ENCODE measurements at places on chromosomes 7 and 10. TPM values are rescaled to one million over a fixed set of nuclear protein-coding genes. Genes with fewer than 3 reads are reported as not detected.

DNA sequence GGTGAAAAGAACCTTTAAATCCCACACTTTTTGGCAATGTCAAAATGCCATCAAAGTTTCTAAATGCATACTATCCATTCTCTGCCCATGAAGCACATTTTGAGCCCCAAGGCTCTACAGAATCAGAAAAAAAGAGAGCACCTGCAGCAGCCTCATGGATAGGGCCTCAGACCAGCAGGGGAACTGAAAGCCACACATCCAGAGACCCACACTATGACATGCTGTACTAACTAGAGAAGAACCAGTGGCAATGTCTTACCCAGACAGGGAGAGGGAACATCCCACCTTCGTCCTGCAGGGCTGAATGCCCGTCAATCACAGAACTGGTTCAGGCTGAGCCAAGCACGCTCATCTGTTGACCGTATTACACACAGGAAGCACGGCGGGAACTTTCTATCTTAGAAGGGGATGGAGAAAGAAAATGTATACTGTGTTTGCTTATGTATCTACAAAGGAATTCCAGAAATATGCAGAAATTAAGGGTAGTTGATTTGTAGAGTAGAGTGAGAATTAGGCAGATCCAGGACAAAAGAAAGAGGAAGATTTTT is 237.2 kb downstream of the GLI3 start:
- peak overlapping the region; percentile 49 for H3K27ac ChIP-seq
- H3K36me3 ChIP-seq: no peaks in the 10 kb centered on the region
- H3K4me1 ChIP-seq: peaks cover 65% of the 10 kb centered on the region
- DNase-seq: no peak
- H3K27me3 ChIP-seq: no peaks in the 10 kb centered on the region
- no peak overlapping the region for H3K4me3 ChIP-seq

The SHTN1 gene
- total RNA-seq: 24.7 TPM

The AKR1C1 gene
- total RNA-seq: 1.7 TPM

DNA sequence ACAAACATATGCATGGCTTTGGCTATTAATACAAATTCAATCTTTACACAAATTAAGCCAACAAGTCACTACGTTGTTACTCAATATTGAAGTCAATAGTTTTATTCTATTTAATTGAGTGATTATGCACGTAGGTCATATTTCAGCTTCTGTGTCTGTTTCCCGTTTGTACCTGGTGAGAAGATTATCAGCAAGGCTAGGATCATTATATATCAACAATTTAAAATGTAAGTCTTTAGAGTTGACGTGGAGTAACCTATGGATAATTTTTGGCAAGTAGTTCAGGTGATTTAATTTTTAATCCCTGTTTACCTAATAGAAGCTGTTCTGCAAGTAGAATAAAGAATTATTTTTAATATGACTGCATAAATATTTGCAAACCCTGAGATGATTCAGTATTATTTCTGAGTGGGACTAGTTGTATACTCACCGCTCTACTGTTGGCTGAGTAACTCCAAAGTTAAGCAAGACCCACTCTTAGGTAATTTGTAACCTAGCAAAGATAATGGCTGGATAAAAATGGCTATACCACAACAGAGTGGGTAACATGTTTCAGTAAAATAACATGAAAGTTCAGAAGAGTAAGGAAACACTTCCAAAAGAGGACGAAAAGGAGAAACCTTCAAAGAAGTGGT is 161.0 kb downstream of the HGF start:
- H3K4me3 ChIP-seq: no peak overlapping the region
- no peaks in the 10 kb centered on the region for H3K27me3 ChIP-seq
- peaks cover 1% of the 10 kb centered on the region for H3K36me3 ChIP-seq
- no peak for DNase-seq

GRCh38 chr7:148684289-148684830 is 14.3 kb upstream of the CUL1 start:
- peaks cover 8% of the 10 kb centered on the region for H3K4me1 ChIP-seq
- no peak overlapping the region for H3K27ac ChIP-seq
- peaks cover 4% of the 10 kb centered on the region for H3K36me3 ChIP-seq
- H3K27me3 ChIP-seq: peaks cover 10% of the 10 kb centered on the region
- no peak overlapping the region for H3K4me3 ChIP-seq
- no peak for DNase-seq

GRCh38 chr7:106220307-106220706 is 64.5 kb downstream of the NAMPT start:
- DNase-seq: no peak
- H3K4me1 ChIP-seq: peaks cover 21% of the 10 kb centered on the region
- no peak overlapping the region for H3K4me3 ChIP-seq
- H3K36me3 ChIP-seq: no peaks in the 10 kb centered on the region

The FGFBP3 gene
- total RNA-seq: 5.3 TPM

GRCh38 chr7:25852211-25852938 is 299.6 kb upstream of the NFE2L3 start:
- peaks cover 64% of the 10 kb centered on the region for H3K4me1 ChIP-seq
- H3K4me3 ChIP-seq: no peak overlapping the region
- no peaks in the 10 kb centered on the region for H3K27me3 ChIP-seq
- H3K36me3 ChIP-seq: no peaks in the 10 kb centered on the region
- peak overlapping the region; percentile 98 for H3K27ac ChIP-seq

DNA sequence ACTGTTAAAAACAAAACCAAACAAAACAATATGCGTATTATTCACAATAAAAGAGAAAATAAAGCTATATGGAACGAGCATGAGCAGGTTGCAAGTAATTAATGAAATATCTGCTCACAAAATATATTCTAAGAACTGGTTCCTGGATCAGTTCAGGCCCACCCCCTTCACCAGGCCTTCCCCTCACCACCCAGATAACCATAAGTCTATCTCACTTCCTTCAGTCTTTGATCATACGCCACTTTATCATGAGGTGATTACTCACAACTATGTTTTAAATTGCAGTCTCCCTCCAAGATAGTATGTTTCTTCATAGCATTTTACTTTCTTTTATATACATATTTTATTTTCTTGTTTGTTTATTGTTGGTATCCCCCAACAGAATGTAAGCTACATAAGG is 263.1 kb upstream of the HGF start:
- no peak overlapping the region for H3K27ac ChIP-seq
- peaks cover 11% of the 10 kb centered on the region for H3K4me1 ChIP-seq
- peaks cover 2% of the 10 kb centered on the region for H3K36me3 ChIP-seq
- no peaks in the 10 kb centered on the region for H3K27me3 ChIP-seq

GRCh38 chr10:133528845-133529575 is 1.8 kb downstream of the CYP2E1 start:
- H3K27ac ChIP-seq: no peak overlapping the region
- no peak for DNase-seq
- H3K4me3 ChIP-seq: no peak overlapping the region
- no peaks in the 10 kb centered on the region for H3K4me1 ChIP-seq
- H3K27me3 ChIP-seq: no peaks in the 10 kb centered on the region

DNA sequence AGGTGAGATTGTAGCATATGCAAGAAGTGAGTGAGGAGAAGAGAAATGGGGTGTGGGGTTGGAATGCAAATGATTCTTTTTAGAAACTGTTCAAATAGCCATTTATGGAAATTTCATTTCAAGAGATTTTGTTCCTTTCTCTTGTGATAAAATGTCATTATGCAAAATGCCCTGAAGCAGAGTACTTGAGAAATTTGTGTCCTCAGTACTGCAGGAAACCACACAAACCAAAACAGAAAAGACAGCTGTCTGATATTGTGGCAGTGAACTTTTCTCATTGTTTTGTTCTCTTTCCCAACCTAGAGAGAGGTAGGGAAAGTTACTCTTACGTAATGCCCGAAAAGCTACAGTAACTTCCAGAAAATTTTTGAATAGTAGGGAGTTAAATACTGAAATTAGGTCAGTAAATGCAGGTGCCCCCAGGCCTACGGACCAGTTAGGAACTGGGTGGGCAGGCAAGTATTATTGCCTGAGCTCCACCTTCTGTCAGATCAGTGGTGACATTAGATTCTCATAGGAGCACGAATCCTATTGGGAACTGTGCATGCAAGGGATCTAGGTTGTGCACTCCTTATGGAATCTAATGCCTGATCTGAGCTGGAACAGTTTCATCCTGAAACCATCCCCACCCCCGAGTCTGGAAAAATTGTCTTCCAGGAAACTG is 34.0 kb downstream of the DLD start:
- no peaks in the 10 kb centered on the region for H3K27me3 ChIP-seq
- H3K4me1 ChIP-seq: peaks cover 53% of the 10 kb centered on the region
- DNase-seq: no peak
- H3K27ac ChIP-seq: peak overlapping the region; percentile 59
- H3K4me3 ChIP-seq: no peak overlapping the region

The PON3 gene
- not detected for total RNA-seq

The TFR2 gene
- 0.87 TPM for total RNA-seq

- H3K27ac ChIP-seq: no peak overlapping the region
- DNase-seq: no peak
- no peaks in the 10 kb centered on the region for H3K27me3 ChIP-seq
- H3K4me1 ChIP-seq: no peaks in the 10 kb centered on the region
- no peak overlapping the region for H3K4me3 ChIP-seq
Measured at GRCh38 chr7:5838761-5839500, 41.7 kb upstream of the OCM start.

DNA sequence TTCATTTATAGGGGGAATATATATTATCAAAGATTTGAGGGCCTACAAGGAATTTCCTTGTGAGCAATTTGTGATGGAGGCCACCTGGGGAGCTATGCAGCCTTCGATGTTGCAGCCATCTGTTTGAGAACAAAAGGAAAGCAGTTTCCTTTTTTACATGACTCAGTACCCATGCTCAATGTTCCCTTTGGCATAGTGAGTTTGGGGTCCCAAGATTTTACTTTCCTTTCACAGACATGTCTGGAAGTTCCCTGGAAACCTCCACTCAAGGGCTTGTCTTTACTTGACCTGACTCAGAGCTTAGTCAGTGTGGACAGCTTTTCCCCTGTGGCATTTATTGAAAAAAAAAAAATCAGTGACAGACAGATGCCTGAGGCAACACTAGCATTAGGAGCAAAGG is 73.5 kb upstream of the VIPR2 start:
- H3K4me3 ChIP-seq: no peak overlapping the region
- H3K27me3 ChIP-seq: peaks cover 2% of the 10 kb centered on the region
- H3K27ac ChIP-seq: no peak overlapping the region
- no peak for DNase-seq

The TEX36 gene
- total RNA-seq: not detected

GRCh38 chr7:65832281-65832680 is 40.6 kb upstream of the VKORC1L1 start:
- H3K4me3 ChIP-seq: no peak overlapping the region
- H3K27ac ChIP-seq: no peak overlapping the region
- H3K36me3 ChIP-seq: no peaks in the 10 kb centered on the region
- H3K27me3 ChIP-seq: no peaks in the 10 kb centered on the region
- no peak for DNase-seq

DNA sequence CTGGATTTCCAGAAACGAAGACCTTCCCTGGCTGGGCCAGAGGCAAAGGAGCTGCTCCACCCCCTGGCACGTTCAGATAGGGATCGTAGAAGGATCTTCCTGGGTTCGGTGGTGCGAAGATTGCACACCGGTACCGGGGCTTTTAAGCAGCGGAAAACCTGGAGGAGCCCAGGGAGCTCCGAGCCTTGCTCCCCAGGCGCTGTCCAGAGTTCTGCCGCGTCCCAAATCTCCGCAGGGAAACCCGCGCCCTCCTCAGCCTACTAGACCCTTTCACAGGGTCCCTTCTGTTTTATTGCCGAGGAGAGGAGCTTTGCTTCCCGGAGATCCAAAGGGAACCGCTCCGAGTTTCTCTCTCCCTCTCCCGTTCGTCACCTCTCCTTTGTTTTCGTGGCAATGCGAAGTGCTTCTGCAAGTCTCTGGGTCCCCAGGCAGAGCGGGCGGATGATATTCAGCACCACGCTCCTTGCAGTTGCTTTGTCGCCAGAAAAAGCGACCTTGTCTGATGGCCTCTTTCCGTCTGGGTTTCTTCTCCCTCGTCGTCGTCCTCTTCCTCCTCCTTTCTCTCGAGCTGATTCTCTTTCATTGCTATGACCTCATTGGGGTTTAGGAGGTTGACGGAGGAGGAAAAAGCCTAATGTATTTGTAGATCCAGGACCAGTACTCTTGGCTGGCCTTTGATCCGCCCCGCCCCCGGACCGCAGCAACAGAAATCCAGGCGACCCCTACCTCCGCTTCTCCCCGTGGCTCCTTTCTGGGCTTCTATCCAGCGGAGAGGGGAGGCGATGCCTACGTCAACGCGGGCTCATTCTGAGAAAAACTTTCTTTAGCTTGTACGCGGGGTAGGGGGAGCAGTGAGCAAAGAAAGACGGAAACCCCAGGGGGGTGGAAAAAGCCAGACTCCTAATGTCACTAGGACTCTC is at the start of gene TMEM196:
Gene TMEM196, minus strand, starts transcription at position 777 of the 920 bp plus-strand sequence. CDS start 921 bp downstream, outside the sequence.
- H3K4me3 ChIP-seq: peak within 1 kb of the TSS; percentile 60
- H3K4me1 ChIP-seq: peaks cover 14% of the 10 kb centered on the region
- H3K27me3 ChIP-seq: peaks cover 41% of the 10 kb centered on the region
- no peak for DNase-seq
- no peak within 1 kb of the TSS for H3K27ac ChIP-seq

The NUTM2A gene
- total RNA-seq: 1.1 TPM

DNA sequence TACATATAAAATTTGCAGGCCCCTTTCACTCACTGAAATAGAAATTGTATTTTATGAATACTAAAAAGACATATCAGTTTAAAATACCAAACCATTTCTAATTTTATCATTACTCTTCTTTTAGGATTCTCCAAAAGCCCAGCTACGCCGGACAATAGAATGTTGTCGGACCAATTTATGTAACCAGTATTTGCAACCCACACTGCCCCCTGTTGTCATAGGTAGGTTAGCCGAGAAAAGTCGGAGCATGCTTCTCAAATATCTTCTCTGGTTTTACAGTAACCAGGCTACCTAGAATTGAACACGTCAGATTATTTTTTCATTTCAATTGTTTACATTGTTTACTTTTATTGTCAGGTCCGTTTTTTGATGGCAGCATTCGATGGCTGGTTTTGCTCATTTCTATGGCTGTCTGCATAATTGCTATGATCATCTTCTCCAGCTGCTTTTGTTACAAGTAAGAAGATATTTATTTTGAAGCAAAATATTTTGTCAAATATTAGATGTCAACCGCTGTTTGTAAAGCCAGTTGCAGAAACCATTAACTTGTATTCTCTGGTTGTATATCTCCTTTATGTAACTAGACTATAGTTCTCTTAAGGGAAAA is 57.6 kb downstream of the MMRN2 start:
- no peak overlapping the region for H3K27ac ChIP-seq
- peaks cover 14% of the 10 kb centered on the region for H3K4me1 ChIP-seq
- H3K36me3 ChIP-seq: peaks cover 15% of the 10 kb centered on the region

DNA sequence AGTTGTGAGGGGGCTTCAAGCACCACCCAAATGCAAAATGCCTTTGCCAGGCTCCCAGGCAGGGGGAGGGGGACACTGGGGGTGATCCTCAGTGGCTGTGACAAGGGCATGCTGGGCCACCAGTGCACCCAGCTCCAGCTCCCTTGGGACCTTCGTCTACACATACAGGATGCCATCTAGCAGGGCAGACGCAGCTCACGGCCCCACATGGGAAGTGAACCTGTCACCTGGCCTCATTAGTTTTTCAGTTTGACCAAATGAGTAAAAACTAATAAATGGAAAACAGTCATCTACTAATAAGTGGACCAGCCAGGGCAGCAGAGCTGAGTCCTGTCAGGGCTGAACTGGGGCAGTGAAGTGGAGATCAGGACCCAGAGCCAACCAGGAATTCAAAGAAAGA is 50.2 kb downstream of the TLL2 start:
- H3K4me1 ChIP-seq: no peaks in the 10 kb centered on the region
- no peak overlapping the region for H3K4me3 ChIP-seq
- no peak overlapping the region for H3K27ac ChIP-seq
- H3K36me3 ChIP-seq: peaks cover 6% of the 10 kb centered on the region
- peaks cover 12% of the 10 kb centered on the region for H3K27me3 ChIP-seq

All from chondrocyte (in vitro differentiated cells).